ENCODE measurements at places on chromosomes 12 and 14.

DNA sequence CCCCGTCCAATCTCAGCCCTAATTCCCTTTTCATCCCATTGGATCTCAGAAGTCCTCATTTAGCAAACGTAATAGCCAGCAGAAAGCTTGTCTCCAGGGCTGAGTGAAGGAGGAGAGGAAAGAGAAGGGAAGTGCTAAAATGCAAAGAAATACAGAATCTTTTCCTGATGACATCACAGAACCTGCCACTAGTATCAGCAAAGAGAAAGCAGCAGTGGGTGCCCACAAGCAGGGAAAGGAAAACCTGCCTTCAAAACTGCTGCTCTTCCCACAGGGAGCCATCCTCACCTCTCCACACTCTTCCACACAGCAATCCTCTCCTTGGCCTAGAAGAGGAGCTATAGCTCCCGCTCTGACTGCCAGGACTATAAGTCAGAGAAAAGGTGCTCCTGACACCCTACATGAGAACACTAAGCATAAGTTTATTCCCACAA is 11.3 kb downstream of the MED13L start:
- DNase-seq: no peak

DNA sequence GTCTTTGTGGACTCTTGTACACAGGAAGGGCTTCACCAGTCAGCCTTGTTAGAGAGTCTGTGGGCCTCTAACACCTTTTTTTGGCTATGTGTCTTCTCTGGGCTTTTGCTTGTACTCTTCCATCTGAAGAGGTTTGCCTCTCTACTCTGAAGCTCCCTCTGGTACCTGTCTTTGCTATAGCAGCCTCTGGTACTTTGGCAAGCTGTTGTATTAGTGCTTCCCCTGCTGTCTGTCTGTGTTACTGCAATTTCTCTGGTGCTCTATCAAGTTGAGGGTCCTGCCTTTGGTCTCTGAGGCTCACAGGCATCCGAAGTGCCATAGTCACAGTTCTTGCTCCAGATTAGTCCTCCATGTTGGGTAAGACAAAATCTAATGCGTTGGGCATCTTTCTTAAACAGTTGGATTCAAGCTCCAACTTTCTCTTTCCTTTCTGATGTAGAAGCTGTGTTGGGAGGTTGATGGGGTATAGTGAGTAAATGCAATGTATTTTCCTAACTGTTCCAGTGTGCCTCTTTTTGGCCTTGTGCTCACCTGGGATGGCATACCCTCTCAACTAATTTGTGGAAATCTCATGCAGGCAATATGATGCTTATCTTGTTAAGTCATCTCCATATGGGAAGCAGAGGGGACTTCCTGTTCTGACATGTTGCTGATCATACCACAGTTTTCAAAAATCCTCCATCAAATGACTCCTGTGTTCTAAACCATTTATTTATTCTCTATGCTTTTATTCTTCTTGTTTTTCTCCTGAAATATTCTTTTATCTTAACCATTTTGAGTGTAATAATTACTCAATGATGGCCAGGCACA is 88.8 kb downstream of the ATF7IP start:
- DNase-seq: no peak

DNA sequence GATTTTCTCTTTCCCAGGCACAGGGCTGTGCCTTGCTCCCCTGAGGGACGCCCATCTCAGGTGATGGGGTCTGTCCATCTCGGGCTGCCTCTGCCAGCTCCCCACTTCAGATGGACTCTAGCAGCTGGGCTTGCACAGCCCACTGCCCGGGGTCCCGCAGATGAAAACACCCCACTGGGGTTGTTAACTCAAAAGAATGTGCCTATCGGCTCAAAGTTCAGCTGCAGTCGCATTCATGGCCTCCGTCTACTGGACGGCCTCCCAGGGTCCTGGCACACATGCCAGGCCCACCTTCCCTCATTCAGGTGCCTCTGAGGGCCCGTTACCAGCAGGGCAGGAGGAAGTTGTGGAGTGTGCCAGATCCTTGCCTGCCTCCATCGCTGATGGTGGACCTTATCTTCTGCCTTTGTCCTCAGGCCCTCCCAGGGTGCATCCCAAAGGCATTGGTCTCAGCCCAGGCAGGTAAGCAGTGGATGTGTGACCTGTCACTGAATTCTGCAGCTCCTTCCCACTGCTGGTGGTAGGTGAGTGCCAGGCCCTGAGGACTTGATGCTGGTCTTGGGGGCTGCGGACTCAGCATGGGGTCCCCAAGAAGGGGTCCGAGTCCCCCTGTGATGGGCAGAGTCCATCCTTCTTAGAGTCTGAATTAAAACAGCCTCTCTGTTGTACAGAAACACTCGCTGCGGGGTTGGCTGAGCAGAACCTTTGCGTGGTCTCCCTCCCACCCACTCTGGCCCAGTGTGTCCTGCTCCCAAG is 324.6 kb upstream of the DIO3 start:
- no peak for DNase-seq

DNA sequence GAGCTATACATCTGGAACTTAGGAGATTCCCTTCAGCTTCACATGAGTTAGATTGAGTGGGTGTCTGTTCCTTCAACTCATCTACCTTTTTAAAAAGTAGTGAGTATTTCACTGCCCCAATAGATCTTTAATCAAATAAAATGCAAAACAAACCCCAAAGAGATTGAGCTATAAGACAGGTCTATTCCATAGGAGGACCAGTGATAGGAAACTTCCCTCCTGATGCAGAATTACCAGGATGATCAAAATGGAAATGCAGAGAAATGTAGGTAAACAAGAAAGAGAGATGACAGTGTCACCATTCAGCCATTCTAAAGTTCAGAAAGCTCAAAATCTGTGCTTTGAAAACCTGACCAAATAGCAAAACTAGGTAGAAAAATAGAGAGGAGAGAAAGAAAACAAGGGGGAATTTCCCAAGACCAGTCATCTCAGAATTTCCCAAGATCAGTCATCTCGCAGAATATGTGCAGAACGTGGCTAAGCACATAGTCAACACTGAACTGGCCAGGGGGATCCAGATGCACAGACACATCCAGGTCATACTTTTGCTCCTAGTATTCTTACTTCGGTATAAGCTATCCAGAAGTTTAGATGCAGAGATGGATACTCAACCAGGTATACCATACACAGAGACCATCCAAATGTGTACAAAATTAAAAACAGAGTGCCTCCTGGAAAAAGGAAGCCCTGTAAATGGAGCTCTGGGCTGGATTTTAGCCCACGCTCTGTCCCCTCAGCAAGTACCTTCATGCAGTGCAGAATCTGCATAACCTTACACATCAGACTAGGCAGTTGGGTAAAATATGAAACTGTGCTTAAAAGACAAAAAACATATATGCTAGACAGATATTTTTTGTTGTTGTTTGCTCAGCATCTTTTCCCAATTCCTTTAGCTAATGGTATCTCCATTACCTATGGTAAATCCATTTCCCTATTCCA is 27.4 kb downstream of the SLC41A2 start:
- DNase-seq: peak; percentile 66

GRCh38 chr12:81284137-81284536 is 206.3 kb downstream of the ACSS3 start:
- no peak for DNase-seq

DNA sequence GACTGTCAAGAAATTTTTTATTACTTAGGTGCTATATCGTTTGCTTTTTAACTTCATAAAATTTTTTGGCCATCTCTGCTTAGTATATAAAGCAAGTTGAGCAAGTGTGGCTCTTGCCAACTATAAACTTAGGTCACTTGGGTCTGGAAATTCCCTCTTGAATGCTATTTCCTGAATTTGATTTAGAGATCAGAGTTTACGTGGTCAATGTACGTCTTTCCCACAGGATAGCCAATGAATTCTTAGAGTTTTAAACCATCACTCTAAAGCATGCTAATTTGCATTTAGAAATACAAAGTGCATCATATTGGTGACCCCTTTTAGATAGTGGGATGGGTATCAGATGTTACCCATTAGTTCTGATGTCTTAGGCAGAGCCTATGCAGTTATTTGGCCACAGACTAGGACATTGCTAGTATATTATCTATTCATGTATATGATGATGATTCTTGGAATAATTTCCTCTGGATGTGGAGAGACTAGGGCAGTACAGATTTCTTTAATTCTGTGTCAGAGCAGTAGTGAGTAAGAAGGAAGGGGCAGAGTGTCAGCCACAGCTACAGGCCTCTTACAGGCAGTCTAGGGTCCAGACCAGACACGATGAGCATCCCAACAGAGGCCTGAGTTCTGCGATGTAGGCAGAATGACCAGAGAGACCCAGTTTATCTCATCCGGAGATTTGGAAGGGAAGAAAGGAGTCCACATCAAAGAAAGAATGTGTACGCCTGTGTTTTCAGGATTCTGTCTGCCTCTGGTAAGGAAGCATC is 30.3 kb downstream of the SCN8A start:
- no peak for DNase-seq
